ENCODE measurements at places on chromosomes 13 and 19.

DNA sequence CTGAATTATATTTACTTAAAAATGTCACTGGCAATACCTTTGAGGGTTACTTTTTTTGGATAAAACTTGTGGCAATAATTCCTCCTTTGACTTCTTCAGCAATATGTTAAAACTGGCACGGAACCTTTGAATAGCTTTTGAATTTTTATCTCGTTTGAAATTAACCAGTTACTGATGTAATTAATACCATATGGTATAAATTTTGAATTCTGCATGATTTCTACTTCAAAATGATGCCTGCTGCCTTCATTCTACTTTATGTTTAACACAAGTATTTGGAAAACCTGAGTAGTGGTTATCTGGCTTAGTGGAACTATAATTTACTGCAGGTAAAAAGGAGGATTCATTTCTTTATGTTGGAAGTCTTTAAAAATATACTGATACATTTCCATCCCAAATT, 85.3 kb downstream of the LRCH1 start:
- H3K27ac ChIP-seq = no peak overlapping the region
- H3K27me3 ChIP-seq = no peaks in the 10 kb centered on the region
- no peaks in the 10 kb centered on the region for H3K4me1 ChIP-seq
- no peak for DNase-seq
- no peaks in the 10 kb centered on the region for H3K36me3 ChIP-seq
- H3K4me3 ChIP-seq = no peak overlapping the region

DNA sequence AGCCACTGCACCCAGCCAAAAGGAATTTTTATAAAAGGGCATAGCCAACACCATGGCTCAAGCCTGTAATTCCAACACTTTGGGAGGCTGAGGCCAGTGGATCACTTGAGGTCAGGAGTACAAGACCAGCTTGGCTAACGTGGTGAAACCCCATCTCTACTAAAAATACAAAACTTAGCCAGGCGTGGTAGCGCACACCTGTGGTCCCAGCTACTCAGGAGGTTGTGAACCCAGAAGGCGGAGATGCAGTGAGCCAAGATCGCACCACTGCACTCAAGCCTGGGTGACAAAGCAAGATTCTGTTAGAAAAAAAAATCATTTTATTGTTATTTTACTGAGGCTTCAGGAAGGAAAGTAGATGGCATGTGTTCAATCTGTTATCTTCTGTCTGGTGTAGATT, 31.3 kb upstream of the FOXO1 start:
- no peak overlapping the region for H3K27ac ChIP-seq
- H3K36me3 ChIP-seq = no peaks in the 10 kb centered on the region
- no peaks in the 10 kb centered on the region for H3K27me3 ChIP-seq
- H3K4me3 ChIP-seq = no peak overlapping the region

- DNase-seq = no peak
- peaks cover 7% of the 10 kb centered on the region for H3K36me3 ChIP-seq
- H3K4me1 ChIP-seq = peaks cover 17% of the 10 kb centered on the region
- H3K4me3 ChIP-seq = no peak overlapping the region
Measured at GRCh38 chr19:48624791-48625723, 5.8 kb downstream of the SPHK2 start.

DNA sequence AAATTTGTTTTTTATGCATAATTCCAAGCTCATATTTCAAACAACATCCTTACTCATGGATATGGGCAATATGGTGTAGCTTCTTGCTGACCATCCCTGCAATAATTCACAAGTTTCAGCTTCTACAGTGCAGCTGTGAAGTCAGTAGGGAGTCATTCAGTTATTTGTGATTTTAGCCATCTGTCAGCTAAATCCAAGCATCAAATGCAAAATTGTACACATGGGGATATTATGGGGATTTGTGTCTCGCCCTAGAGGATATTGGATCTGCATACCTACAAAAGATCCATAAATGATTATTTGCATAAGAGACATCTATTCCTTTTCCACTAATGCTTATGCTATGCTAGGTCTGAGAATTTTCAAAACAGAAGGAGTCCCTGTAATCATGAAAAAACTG, 217.9 kb upstream of the SLITRK5 start:
- no peaks in the 10 kb centered on the region for H3K4me1 ChIP-seq

GRCh38 chr13:95301183-95301967, at the start of gene ABCC4:
Gene ABCC4, minus strand, starts transcription at chr13:95301451. Its CDS starts 137 bp downstream, at chr13:95301314.
- H3K4me3 ChIP-seq = peak within 1 kb of the TSS; percentile 83
- no peaks in the 10 kb centered on the region for H3K27me3 ChIP-seq
- no peaks in the 10 kb centered on the region for H3K4me1 ChIP-seq

DNA sequence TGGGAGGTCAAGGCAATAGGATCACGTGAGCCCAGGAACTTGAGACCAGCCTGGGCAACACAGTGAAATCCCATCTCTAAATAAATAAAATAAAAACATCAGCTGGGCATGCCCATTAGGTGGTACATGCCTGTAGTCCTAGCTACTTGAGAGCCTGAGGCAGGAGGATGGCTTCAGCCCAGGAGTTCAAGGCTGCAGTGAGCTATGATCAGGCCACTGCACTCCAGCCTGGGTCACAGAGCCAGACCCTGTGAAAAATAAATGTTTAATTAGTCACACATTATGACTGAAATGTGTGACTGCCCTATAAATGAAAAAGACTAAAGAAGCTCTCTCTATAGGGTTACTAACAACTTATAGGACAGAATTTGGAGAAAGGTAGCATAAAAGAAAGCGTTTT, 37.7 kb downstream of the USP12 start:
- H3K4me3 ChIP-seq = no peak overlapping the region
- H3K4me1 ChIP-seq = peaks cover 7% of the 10 kb centered on the region
- no peaks in the 10 kb centered on the region for H3K27me3 ChIP-seq
- H3K27ac ChIP-seq = no peak overlapping the region

- no peaks in the 10 kb centered on the region for H3K4me1 ChIP-seq
- H3K36me3 ChIP-seq = no peaks in the 10 kb centered on the region
- DNase-seq = no peak
- H3K27ac ChIP-seq = no peak overlapping the region
- no peaks in the 10 kb centered on the region for H3K27me3 ChIP-seq
Measured at GRCh38 chr13:106905380-106906162, 337.6 kb upstream of the ARGLU1 start.

GRCh38 chr13:37657134-37657533, 58.6 kb upstream of the POSTN start:
- no peaks in the 10 kb centered on the region for H3K4me1 ChIP-seq
- no peak overlapping the region for H3K27ac ChIP-seq
- no peak overlapping the region for H3K4me3 ChIP-seq
- no peaks in the 10 kb centered on the region for H3K27me3 ChIP-seq
- no peaks in the 10 kb centered on the region for H3K36me3 ChIP-seq
- no peak for DNase-seq

- no peak overlapping the region for H3K27ac ChIP-seq
- H3K36me3 ChIP-seq = no peaks in the 10 kb centered on the region
- no peak for DNase-seq
- H3K4me1 ChIP-seq = no peaks in the 10 kb centered on the region
- H3K4me3 ChIP-seq = no peak overlapping the region
Measured at GRCh38 chr13:80070024-80070703, 270.8 kb downstream of the SPRY2 start.

- no peaks in the 10 kb centered on the region for H3K27me3 ChIP-seq
- no peak overlapping the region for H3K27ac ChIP-seq
- no peaks in the 10 kb centered on the region for H3K4me1 ChIP-seq
- no peaks in the 10 kb centered on the region for H3K36me3 ChIP-seq
Measured at GRCh38 chr13:96299235-96299634, 209.3 kb downstream of the HS6ST3 start.

GRCh38 chr13:40094056-40094455, 438.6 kb downstream of the COG6 start:
- H3K4me1 ChIP-seq = peaks cover 9% of the 10 kb centered on the region
- H3K27ac ChIP-seq = no peak overlapping the region
- H3K27me3 ChIP-seq = no peaks in the 10 kb centered on the region
- H3K36me3 ChIP-seq = no peaks in the 10 kb centered on the region
- no peak overlapping the region for H3K4me3 ChIP-seq
- DNase-seq = no peak

- H3K4me3 ChIP-seq = no peak overlapping the region
- no peaks in the 10 kb centered on the region for H3K36me3 ChIP-seq
- no peak for DNase-seq
- H3K4me1 ChIP-seq = no peaks in the 10 kb centered on the region
- no peak overlapping the region for H3K27ac ChIP-seq
Measured at GRCh38 chr13:112776971-112777370, 87.1 kb downstream of the ATP11A start.

DNA sequence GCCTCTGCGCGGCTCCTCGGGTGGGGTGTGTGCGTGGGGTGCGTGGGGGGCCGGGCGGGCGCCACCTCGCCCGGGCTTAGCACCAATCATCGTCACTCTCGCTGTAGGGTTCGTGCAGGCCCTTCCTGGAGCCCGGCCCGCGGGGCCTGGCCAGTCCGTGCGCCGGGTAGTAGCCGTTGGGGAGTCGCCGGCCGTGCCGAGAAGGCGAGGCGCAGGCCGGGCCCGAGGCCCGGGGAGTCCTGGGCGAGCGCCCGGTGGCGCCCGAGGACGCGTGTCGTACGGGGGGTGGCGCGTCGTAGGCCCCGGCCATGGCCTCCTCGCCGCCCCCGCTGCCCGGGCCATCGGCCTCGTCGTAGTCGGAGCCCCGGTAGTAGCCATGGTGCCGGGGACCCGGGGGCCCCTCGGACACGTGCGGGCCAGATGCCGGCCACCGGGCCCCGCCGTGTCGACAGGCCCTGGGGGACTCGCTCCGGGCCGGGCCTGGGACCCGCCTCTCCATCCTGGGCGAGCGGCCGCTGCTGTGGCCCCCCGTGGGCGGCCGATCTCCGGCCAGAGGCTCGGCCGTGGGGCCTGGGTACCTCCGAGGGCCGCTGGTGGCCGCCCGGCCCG, 57.1 kb downstream of the IER2 start:
- no peaks in the 10 kb centered on the region for H3K27me3 ChIP-seq
- no peaks in the 10 kb centered on the region for H3K36me3 ChIP-seq
- DNase-seq = no peak

DNA sequence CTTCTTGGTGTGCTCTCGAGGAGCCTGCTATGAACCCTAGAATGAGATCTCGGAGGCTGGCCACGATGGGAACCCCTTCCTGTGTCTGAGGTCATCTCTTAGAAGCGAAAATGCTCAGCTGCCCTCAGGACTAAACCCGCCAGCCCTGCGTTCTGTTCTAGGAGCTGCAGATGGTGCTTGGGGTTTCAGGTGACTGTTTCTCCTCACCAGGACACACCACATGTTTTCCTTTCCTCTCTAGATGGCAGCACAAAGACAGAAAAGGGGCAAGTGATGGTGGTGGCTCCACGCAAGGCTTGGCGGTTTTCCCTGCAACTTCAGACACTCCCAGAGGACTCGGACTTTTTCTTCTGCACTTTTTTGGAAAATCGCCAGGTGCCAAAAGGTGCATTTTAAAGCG, 60.1 kb downstream of the RNASEH2B start:
- H3K27ac ChIP-seq = no peak overlapping the region
- no peaks in the 10 kb centered on the region for H3K4me1 ChIP-seq
- DNase-seq = no peak
- H3K36me3 ChIP-seq = peaks cover 24% of the 10 kb centered on the region
- no peaks in the 10 kb centered on the region for H3K27me3 ChIP-seq

- H3K27me3 ChIP-seq = no peaks in the 10 kb centered on the region
- no peak for DNase-seq
- no peak overlapping the region for H3K4me3 ChIP-seq
- no peaks in the 10 kb centered on the region for H3K36me3 ChIP-seq
- H3K4me1 ChIP-seq = peaks cover 10% of the 10 kb centered on the region
Measured at GRCh38 chr13:44276061-44276460, 97.6 kb upstream of the SERP2 start.

DNA sequence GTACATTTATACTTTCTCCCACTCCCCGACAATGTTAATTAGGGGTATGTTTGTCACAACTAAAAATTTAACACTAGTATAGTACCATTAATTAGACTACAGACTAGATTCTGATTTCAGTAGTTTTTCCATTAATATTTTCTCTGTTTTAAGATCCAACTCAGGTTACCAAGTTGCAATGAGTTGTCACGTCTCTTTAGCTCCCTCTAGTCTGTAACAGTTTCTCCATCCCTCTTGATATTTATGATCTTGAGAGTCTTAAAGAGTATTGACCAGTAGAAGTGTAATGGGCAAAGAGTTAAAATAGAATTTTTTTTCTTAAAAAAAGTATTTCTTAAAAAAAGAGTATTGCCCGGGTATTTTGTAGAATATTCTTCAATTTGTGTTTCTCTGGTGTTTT, 598.1 kb downstream of the TBC1D4 start:
- H3K36me3 ChIP-seq = no peaks in the 10 kb centered on the region
- no peak for DNase-seq
- no peaks in the 10 kb centered on the region for H3K27me3 ChIP-seq
- no peaks in the 10 kb centered on the region for H3K4me1 ChIP-seq

- no peaks in the 10 kb centered on the region for H3K36me3 ChIP-seq
- no peak for DNase-seq
- no peaks in the 10 kb centered on the region for H3K27me3 ChIP-seq
- H3K4me1 ChIP-seq = no peaks in the 10 kb centered on the region
- no peak overlapping the region for H3K4me3 ChIP-seq
Measured at GRCh38 chr19:44280916-44281315, 21.2 kb downstream of the ZNF233 start.

DNA sequence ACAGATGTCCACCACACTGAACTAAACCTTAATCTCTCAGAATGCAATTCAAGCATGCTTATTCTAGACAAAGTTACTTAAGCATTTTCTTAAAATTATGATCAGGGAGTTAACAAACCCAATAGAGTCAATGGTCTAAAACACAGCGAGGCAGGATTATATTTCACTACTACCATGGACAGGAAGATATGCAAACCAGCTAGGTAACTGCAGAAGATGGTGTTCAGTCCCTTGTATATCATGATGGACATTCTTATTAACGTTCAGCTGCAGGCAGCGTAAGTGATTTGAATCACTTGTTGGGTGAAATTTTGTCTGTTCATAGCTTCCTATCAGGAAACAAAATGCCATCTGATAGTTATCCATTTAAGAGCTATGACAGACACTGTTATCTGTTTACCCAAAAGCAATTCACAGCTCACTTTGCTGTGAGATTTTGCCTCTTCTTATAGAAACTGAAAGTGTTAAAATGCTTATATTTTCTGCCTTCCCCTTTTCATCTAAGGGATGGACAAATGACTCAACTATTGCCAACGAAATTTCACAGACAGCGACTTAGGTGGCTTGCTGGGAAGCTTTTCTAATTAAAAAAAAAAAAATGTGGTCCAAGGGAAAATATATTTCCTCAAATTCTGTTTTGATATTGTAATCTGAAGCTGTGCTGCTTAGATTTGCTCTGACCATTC, 591.9 kb downstream of the DACH1 start:
- H3K4me1 ChIP-seq = no peaks in the 10 kb centered on the region
- no peaks in the 10 kb centered on the region for H3K27me3 ChIP-seq
- no peak overlapping the region for H3K4me3 ChIP-seq
- H3K36me3 ChIP-seq = no peaks in the 10 kb centered on the region
- no peak overlapping the region for H3K27ac ChIP-seq
- DNase-seq = no peak
